ENCODE measurements at places on chromosomes 2 and 18.

- DNase-seq: no peak
Measured at GRCh38 chr2:226887940-226888339, 52.1 kb downstream of the RHBDD1 start.

GRCh38 chr2:144370937-144371584 is 148.9 kb downstream of the ZEB2 start:
- no peak for DNase-seq

GRCh38 chr18:76455003-76455676 is 39.9 kb downstream of the ZNF516 start:
- no peak for DNase-seq

DNA sequence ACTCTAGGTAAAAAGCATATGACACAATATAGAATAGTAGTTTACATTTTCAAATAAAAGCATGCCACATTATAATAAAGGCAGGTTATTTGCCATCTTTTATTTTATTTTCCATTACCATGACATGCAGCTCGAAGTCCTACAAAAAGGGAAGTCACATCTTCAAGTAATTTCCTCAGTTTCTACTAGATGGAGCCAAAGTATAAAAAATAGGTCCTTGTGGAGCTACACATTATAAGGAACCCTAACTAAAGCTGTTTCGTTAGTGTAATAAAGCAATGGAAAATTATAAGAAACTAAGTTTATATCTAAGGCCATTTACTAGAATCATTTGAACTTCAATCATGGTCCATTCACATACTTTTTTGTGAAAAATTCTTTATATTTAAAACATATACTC is 674.5 kb downstream of the KCNJ3 start:
- peak; percentile 7 for DNase-seq

DNA sequence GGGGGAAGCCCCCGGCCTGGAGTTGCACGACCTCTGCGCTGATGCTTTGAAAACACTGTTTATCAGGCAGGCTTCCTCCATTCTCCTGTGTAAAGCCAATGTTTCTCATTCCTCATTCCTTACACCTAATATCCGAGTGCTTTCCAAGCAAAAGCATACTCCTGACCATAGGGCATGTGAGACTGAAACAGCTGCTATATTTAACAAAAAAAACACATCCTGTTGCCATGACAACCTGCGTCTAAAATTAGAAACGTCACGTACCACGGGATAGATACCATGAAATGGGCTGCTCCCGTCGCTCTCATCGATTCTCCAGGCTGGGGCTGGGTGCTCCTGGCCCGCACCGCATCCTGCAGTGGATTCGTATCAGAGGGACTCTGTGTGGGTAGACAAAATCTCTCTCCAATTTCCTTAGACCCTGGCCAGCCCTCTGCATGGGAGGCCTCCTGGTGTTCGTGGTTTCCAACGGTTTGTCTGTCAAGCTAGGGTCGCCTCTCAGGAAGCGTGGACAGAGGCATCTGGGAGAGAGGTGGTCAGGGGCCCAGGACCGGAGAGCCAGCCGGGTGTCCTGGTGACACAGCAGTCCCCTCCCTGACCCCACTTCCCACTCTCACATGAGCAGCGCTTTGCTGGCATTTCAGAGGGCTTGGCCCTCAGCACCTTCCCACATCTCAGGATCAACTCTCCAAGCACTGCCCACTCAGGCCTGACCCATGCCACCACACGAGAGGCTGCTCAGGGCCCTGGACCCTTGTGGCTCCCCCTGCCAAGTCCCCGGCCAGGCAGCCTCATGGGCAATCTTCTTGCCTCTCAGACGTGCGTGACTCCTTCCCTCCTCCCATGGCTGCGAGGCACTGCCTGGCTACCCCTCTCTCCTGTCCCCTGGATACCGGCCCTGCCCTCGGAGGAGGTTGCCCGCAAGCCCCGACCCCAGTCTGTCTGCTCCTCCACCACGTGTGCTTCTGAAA is 268.1 kb downstream of the NDUFA10 start:
- no peak for DNase-seq

DNA sequence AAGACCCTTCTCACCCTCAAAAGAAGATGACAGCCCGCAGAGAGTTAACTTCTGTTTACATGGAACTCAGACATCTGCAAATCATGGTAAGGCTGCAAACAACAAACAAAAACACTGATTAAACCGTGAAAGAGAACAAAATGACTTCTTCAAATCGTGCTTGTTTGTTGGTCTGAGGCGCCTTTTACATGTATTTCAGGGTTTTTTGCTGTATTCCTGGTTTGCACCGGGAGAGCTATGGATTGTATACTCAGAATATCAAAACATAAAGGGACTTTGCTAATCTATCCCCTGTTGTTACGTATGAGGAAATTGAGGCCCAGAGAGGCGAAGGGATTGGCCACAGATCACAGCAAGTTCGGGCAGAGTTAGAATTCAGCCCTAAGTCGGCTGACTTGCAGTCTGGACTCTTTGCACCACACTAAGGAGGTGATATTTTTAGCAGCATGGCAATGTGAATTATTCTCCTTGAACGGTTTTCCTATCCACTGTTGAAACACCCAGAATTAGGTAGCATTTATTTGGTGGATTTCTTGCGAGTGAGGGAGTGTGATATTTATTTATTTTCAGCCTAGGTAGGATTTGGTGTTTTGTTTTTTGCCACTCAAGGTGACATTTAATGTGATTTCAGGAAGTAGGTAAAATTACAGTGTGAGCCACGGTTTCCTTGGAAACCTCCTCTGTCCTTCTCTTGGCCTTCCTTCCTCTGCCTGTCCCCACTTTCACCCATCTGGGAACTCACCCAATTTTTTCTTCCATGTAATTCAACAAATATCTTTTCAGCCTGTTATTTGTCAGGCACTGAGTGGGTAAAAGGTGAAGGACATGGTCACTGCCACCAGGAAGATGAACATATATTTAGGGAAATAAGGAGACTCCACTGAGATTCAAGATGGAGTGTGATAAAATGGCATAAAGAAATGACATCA is 980 bp upstream of the PDE6D start:
- DNase-seq: no peak

- DNase-seq: no peak
Measured at GRCh38 chr2:196266351-196266750, 95.0 kb upstream of the STK17B start.

DNA sequence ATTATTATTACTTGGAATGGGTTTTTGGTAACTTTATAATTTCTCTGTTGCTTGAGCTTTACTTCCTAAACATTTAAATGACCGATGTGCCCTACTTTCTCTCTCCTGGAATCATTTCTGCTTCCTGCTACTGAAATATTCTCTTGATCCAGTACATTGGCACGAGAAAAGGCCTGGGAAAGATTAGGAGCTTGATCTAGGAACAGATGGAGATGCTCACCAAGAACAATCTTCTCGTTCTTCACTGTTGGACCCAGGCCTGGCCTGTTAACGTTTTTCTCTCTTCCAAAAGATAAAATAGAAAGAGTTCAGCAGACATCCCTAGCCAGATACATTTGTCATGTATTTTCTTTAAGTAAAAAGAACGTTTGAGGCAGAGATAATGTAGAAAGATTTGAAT is 1356.8 kb upstream of the CRIM1 start:
- DNase-seq: no peak

- no peak for DNase-seq
Measured at GRCh38 chr2:181362561-181362960, 94.6 kb upstream of the ITGA4 start.

- no peak for DNase-seq
Measured at GRCh38 chr18:49926106-49926745, 112.9 kb upstream of the ACAA2 start.

DNA sequence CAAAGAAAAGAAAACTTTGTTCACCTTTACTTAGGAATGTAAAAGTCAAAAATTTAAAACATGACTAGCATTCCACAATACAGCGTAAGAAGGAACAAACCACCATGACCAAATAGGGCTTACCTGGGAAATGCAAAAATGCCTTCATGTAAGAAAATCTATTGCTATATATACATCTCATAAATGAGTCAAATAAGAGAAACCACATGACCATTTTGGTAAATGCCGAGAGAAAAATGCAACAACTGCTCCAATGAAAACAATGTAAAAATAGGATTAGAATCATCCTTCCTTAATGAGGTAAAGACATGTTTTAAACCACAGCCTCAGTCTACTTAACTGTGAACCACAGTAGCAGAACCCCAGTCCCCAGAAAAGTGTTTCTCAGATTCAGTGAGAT is 49.4 kb downstream of the TGOLN2 start:
- no peak for DNase-seq

- no peak for DNase-seq
Measured at GRCh38 chr2:219272995-219273394, 6.2 kb upstream of the DNAJB2 start.

DNA sequence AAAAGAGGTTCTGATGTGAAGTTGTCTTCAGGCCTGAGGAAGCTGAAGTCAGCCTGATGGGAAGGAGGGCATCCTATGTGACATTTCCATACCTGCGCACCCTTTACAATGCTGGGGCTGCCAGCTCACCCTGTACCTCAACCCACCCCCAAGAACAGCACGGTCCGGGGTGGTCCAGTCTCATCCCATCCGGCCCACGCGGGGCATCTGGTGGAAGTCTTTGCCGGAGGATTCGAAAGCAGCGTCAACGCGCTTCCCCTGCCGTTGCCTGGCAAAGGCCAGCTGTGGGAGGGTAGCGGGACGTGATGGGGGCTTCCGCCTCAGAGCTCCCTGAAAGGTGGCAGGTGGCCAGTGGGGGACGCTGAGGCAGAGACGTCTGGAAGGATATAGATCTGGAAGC is 113.6 kb upstream of the ANKRD30BL start:
- DNase-seq: no peak

DNA sequence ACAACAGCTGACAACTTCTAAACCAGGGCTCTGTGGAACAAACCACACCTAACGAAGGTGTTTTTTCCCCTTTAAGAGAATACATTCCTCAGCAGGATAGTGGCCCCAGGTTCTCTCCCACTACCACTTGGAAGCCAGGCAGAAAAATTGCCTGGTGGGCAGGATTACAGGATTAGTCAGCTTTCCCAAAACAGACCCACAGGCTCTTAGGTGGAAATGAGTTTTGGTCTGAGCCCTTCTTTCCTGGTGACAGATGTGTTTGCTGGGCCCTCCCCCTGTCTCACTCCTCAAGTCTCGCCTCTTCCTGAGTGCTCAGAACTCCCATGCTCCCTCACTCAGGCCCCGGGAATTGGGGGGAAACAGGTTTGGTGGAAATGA is 139.4 kb upstream of the HAAO start:
- DNase-seq: no peak

DNA sequence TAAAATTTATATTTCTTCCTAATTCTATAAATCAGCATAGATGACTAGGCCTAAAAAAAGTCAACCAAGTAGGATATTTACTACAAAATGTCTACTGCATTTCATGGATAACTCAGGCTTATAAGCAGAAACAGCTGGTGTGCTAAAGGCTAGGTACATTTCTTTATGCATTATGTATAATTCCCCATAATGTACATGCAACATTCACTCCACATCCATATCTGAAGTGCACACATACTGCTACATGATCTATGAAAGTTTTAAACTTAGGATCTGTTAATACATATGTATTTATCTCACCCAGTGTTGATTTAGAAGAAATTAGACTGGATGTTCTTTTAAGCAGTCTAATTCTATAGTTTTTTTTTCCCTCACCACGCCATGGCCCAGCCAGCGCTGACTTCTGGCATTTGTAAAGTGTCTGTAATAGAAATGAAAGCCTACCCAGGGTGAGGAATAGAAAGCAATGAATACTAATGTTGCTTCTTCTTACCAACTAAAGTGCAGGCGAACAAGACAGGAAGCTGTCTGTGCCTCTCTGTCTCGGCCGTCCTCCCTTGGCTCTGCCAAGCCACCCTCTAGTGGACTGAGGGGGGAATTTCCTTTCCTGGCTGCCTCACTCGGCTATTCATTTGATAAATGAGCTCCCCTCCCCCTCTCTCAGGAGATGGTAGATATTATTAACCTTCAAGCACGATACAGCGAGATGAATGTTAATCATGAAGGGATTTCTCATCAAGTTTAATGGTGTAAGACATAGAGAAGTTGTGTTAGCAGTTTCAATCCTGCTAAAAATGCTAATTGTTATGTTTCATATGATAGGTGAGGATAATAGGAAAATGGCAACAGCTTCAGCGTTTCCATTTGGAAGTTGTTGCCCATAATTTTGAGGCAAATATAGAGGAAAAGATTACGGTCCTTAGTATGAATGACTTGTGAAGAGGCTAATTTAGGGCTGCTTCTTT is 384.5 kb downstream of the MTX2 start:
- DNase-seq: no peak

- DNase-seq: no peak
Measured at GRCh38 chr18:61133783-61134182, 199.4 kb upstream of the CDH20 start.

- DNase-seq: no peak
Measured at GRCh38 chr2:43011158-43011491, 215.3 kb downstream of the ZFP36L2 start.

GRCh38 chr2:23745726-23746105 is 181.2 kb downstream of the ATAD2B start:
- no peak for DNase-seq

DNA sequence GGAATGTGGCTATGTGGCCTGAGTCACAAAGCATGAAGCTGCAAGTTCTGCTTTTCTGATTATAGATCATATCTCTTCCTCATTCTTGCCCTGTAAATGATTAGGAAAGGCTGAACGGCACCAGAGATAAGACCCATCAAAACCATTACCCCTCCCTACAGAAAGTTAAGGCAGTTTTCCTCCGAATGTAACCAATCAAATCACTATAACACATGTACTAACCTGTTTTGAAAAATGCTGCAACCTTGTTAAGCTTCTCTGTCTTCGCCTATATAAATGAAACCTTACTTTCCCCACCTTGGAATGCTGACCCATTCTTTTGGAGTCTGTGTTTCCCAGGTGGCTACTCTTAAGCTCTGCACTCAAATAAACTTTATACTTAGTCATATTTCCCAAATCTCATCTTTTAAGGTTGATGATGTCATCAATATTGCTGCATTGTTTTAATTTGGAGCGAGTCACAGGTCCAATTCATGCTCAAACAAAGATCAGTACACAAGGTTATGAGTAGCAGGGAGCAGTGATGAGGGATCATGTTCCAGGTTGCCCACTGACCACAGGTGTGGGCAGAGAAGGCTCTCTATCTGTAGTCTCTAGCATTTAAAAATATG is 662.3 kb downstream of the IRS1 start:
- DNase-seq: peak; percentile 6

GRCh38 chr18:43651057-43651456 is 373.8 kb upstream of the SYT4 start:
- no peak for DNase-seq

- no peak for DNase-seq
Measured at GRCh38 chr2:82089518-82089917, 1785.0 kb upstream of the LRRTM1 start.

GRCh38 chr2:96928277-96928781 is 58.1 kb downstream of the FAM178B start:
- no peak for DNase-seq

GRCh38 chr2:231926180-231926741 is at the start of gene NPPC:
TSS of gene NPPC (minus strand) at chr2:231926396. CDS start at chr2:231926249, 147 bp downstream.
- peak; percentile 45 for DNase-seq

GRCh38 chr18:49212819-49213218 is 247.6 kb downstream of the DYM start:
- DNase-seq: no peak

DNA sequence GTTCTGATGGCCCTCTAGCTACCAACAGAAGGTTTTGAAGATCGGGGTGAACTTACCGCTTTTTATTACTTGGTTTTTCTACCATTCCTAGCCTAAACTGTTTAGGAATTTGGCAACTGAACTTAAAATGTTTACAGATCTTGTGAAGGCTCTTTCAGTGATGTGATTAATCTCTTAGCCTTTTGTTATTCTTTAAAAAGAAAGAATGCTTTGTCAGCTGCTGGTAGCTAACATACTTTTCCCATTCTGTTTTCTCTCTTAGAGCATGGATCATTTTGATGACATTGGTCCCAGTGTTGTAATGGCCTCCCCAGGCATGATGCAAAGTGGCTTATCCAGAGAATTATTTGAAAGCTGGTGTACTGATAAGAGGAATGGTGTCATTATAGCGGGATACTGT is 18.1 kb downstream of the CPSF3 start:
- DNase-seq: no peak
